ENCODE measurements at places on chromosomes 6 and 20.

GRCh38 chr6:168774381-168774780, 333.4 kb downstream of the SMOC2 start:
- peak; percentile 30 for DNase-seq

DNA sequence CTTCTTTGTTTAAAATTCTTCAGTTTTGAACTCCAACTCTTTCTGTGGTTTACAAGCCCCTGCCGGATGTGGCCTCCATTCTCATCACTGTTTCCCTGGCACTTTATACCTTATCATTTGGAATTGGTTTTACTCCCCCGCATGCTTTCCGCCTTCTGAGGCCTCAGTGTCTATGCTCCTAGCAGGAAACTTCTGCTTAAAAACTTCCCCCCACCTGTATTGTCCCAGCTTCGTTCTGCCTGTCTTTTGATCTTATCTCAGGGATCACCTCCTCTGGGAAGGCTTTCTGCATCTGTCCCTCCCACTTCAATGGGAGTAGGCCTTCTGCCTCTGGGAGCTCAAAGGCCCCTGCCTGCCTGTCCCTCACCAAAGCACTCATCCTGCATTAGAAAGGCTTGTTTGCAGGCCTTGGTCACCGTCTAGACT, 3.4 kb upstream of the ANGPT4 start:
- no peak for DNase-seq

GRCh38 chr20:41293269-41294037, 24.1 kb downstream of the ZHX3 start:
- peak; percentile 66 for DNase-seq

- DNase-seq = peak; percentile 49
These were observed 165.0 kb downstream of the PDE7B start for GRCh38 chr6:136016228-136017225.

DNA sequence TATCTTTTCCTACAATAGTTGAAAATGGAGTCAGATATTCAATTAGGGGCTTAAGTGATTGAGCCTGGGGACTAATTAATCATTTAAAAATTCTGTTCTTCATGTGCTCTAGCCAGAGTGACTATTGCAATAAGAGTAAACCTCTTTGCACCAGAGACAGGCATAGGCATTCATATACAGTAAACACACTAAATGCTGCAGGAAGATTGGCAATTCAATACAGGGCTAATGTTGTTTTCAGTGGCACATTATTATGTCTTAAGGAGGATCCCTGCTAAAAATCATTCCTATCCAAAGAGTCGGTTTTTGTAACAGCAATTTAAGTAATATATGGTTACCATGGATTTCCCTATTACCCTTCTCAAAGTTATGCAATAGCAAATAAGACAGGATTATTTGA, 1.2 kb downstream of the PDE7B start:
- peak; percentile 44 for DNase-seq

DNA sequence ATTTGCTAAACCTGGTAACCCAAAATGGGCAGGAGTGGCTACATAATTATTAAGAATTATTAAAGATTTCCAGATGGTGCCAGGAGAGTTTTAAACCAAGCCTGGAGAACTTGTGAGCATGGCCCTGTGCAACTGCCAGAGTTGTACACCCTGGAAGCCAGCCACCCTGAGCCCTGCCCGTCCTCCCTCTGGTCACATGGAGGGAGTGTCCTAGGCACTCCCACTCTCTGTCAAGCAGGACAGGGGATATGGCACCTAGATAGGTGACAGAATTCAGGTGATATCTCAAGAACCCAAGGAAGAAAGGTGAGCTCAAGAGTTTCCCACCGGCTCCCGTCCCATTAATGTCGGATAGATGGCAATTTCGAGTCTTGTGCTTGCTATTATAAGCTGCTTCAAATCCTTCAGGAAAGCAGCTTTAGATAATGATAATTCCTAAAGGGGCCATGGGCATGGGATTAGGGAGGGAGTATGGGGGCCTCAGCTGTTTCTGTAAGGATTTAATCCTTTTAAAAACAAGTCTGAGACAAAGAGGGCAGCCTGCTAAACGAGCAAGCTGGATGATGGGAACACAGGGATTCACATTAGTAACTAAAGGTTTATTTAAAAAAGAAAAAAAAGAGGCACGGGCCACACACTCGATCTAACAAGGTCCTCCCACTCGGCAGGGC, 169.1 kb downstream of the BMP7 start:
- DNase-seq = no peak

GRCh38 chr6:11814106-11814505, 35.5 kb upstream of the ADTRP start:
- no peak for DNase-seq

GRCh38 chr6:156912431-156912830, 135.3 kb downstream of the ARID1B start:
- no peak for DNase-seq

GRCh38 chr20:53149148-53149889, 177.2 kb downstream of the TSHZ2 start:
- no peak for DNase-seq
